ENCODE measurements at places on chromosomes 16 and 17.

DNA sequence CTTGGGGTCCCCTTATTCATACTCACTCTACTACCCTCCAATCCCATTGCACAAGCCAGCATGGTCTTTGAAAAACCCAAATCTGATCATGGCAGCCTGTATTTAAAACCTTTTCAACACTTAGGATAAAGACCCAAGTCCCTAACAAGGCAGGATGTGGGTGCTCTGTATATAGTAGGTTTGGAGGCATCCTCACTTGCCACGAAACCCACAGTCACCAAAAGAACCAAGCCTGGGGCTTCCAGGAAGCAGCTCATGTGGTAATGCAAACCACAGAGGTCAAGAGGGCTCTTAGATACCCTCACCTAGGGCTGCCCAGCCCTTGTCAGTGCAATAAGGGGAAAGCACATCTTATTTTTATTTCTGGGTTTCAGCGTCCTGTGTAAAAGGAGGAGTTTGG lies 218.6 kb upstream of the ASIC2 start:
- no peak for DNase-seq

- no peak for DNase-seq
These were observed 365.4 kb upstream of the TNRC6C start for GRCh38 chr17:77593081-77593480.

DNA sequence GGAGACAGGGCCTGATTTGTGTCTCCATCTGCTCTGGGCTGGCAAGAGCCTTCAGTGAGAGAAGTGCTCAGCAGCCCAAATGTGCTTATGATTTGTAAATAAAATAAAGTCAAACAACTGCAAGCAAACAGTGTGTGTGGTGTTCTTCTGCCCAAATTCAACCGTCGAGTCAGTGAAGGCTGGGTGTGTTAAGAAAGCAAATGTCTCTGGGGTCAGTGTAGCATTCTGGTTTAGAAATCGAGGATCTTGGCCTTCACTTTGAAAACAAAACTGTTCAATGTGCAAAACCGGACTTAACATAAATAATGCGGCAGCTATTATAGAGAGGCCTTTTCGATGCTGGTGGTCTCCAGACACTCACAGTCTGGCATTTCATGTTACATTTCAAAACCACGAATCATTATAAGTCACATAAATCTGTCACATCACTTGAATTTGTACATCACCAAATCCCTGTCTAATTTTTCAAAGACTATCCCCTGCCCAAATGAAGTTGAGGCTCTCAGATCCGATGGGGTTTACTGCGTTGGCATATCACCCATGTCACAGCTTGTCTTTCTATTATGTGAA lies 158.6 kb upstream of the MYOCD start:
- no peak for DNase-seq

- DNase-seq, result no peak
These were observed 66.9 kb downstream of the MYO18A start for GRCh38 chr17:29113334-29113733.

Measured in CD4-positive, CD25-positive, alpha-beta regulatory T cell (primary cell).